ENCODE measurements at places on chromosomes 2 and 18.

DNA sequence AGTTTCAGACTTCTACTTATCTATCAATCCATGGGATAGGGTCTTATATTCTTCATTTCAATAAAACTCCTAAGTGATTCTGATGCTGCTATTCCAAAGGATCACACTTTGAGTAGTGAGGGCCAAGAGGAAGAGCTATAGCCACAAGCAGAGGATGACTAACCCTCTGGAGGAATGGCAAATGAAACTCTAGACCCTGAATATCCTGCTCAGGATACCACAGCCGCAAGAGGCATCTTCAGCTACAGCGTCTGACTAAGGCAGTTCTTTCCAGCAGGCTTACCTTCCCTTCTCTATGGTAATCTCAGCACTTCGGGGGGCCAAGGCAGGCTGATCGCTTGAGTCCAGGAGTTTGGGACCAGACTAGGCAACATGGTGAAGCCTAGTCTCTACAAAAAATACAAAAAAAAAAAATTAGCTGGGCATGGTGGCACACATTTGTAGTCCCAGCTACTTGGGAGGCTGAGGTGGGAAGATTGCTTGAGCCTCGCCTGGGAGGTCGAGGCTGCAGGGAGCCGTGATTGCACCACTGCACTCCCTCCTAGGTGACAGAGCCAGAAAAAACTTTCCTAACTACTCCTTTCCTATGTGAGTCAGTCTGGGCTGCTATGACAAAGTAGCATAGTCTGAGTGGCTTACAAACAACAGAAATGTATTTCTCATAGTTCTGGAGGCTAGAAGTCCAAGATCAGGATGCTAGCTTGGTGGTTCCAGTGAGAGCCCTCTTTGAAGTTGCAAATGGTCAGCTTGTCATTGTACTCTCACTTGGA lies 371.9 kb downstream of the IRS1 start:
- DNase-seq, result no peak

DNA sequence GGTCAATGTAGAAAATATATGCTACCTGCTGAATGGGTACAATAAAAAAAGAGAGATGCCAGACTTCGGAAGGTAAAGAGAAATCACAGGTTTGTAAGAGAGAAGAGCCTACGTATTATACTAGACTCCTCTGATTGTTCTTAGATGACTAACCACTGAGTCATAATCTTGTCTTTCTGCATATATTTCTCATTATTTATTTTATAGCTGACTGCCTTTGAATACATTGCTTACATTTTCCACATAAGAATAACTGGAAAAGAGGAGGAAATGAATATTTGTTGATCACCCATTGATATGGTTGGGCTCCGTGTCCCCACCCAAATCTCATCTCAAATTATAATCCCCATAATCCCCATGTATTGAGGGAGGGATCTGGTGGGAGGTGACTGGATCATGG lies 90.3 kb upstream of the RAB27B start:
- DNase-seq, result no peak

DNA sequence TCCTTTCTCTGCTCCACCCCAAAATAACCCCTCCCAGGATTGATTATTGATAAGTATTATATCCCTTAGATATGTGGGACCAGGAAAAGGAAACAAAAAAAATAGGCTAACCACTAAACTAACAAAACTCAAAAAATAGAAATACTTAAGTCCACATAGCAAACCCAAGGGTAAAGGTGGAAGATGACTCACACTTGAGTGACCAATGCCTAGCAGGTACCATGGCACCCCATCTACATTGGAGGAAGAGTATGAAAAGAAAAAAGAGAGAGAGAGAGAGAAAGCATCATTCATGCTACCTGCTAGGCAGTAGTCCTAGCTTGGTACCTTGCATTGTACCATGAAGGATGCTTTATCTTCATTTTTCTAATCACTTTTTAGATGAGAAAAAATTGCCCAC lies 6.3 kb downstream of the EXOC6B start:
- no peak for DNase-seq

- no peak for DNase-seq
Observed at GRCh38 chr2:188181067-188181838, 110.4 kb upstream of the GULP1 start.

- DNase-seq, result no peak
Observed at GRCh38 chr2:117723483-117723882, 91.0 kb upstream of the DDX18 start.

DNA sequence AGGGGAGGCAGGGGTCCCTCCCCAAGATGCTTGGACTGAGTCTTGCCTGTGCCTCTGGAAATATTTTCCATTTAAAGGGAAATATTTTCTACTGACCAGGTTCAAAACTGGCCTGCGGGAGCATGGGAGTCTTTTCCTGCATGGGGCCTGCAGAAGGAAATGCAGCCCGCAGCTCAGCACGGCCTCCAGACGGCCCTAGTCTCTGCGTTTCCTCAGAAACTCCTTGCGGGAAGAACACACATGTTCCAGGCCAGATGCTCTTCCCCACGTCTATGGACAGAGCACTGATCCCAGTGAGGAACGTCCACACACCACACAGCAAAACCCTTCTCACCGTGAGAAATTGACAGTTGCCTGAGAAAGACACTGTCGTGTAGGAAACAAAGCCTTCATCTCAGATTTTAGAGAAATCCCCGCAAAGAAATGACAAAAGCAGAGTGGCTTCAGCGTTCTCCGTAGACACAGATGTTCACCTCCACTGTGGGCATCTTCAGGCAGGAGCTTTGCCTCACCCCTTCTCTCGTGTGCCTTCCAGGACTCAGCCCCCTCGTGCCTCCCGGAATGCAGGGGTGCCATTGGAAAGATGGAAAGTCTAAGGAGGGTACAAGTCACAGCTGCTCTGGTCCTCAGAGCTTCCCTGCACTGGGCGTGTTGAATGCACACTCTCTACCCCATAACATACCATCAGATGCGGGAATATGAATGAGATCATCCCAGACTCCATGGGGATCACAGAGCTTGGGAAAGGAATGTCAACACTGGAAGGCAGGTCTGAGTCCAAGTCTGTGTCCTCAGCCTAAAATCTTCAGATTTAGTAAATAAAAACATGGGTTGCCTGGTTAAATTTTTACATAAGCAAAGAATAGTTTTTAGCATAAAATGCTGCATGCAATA lies 438.7 kb upstream of the SALL3 start:
- no peak for DNase-seq

- DNase-seq, result no peak
Observed at GRCh38 chr2:42055573-42056514, 8.0 kb downstream of the PKDCC start.

DNA sequence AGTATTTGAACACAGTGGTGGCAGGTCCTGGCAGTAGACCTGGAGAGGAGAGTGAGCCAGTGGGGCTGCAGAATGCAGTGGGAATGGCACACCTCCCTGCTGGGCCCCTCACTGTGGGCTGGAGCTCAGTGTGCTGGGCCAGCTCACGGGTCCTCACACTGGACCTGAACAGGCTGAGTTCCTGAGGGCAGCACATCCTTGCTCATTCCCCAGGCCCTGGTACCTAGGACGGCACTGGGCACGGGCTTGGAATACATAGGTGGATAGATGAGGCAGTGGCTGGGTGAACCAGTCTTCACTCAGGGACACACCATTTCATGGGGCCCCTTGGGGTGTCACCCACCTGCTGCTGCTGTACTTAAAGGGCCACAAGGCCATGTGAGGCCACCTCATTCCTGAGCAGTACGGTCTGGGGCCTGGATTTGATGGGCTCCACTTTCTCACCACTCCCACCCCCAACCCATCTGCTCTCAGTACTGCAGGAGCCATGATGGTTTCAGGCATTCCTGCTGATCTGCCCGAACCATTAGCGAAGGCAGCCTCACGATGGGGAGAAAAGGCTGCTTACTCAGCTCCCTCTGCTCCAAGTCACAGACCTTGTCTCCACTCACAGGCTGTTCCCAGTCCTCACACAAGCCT lies 4.2 kb downstream of the TMEM177 start:
- no peak for DNase-seq

- no peak for DNase-seq
Observed at GRCh38 chr18:22342625-22343024, 75.1 kb downstream of the CTAGE1 start.

DNA sequence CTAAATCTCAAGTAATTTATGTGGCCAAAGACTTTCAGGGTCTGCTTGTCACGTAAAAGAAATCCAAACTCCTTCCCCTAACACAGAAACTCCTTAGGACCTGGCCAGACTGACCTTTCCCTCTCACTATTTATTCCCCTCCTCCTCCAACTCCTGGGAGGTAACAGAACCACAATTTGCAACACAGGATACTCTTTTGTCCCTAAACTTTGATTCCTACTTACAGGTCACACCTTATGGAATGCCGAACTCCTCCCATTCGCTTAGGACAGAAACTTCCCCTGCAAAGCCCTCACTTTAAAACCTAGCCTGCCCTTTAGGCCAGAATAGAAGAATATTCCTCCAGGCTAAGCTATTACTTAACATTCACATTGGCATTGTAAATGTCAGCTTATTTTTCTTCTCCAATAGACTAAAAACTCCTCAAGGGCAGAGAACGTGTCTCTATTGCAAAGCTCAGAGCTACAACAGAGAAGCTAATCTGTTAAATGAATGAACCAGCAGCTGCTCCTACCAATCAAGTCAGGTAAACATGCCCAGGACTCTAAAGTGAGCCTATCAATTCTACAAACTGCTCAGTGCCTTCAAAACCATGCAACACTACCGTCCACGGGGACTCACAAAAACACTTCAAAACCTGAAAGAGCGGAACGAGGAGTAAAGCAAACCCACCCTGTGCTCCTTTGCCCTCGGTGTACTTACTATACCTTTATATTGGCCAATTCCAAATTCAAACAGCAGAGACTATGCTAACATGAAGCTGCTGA lies 6.1 kb downstream of the INO80D start:
- no peak for DNase-seq
